ENCODE measurements at places on chromosomes 6 and 20.

DNA sequence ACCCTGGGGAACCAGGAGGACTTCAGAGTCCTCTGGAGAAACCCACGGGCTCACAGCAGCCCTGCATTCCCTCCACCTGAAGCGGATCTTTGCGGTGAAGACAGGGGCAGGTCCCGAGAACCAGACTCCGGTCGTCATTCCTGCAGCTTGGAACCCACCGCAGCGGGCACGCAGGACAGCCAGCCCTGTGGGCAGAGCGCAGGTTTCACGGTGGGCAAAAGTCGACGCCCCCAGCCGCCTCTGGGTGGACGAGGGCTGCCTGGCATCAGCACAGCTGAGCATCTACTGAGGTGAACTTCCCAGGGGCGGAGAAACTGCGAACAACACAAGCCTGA is 118.3 kb downstream of the PSMB1 start:
- DNase-seq, result no peak

- DNase-seq, result no peak
Measured at GRCh38 chr20:61727761-61728160, 337.9 kb downstream of the TAF4 start.

DNA sequence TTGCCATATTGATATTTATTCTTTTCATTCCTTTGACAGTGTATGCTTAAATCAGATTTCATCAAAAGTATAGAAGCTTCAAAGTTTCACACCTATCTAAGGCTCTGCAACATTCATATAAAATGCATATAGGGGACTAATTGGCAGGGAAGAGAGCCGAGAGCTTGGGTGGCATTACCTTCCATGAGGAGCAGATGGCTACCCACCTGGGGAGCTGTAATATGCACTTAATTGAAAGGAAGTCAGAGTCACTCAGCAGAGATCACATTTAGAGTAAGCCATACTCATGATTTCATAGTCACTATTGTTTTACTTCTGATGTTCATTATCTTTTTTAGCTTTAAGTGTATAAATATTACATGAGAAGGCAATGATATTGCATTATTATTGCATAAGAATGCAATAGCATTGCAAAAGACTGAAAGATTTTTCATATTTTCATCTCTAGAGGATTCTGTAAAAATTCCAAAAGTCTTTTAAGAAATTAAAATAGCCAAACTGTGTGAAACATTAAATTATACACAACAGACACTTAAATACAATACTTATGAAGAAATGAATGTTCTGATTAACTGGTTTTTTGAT is 1305.2 kb downstream of the EPHA7 start:
- DNase-seq, result no peak

DNA sequence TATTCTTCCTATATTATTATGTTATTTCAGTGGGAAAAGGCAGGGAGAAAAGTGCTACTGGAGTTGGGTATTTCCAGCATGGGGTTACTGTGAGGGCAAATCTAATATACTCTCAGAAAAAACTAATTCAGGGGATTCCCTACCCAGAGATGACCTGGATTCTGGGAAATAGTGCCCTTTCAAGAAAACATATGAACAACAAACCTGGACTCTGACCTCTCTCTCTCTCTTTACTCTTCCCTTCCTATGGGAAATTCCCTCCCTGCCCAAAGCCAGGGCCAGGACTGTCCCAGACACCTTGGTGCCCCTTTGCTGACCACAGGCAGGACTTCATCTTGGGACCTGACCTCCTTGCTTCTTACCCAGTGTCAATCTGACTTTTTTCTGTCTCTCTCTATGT is 1.6 kb upstream of the UBD start:
- DNase-seq, result no peak

- DNase-seq, result no peak
Measured at GRCh38 chr20:43666376-43667328, at the start of gene MYBL2. MYBL2 (plus strand) TSS chr20:43667114; CDS start chr20:43667284, 170 bp downstream.

GRCh38 chr6:168450917-168451316 is 9.9 kb downstream of the SMOC2 start:
- DNase-seq, result no peak

DNA sequence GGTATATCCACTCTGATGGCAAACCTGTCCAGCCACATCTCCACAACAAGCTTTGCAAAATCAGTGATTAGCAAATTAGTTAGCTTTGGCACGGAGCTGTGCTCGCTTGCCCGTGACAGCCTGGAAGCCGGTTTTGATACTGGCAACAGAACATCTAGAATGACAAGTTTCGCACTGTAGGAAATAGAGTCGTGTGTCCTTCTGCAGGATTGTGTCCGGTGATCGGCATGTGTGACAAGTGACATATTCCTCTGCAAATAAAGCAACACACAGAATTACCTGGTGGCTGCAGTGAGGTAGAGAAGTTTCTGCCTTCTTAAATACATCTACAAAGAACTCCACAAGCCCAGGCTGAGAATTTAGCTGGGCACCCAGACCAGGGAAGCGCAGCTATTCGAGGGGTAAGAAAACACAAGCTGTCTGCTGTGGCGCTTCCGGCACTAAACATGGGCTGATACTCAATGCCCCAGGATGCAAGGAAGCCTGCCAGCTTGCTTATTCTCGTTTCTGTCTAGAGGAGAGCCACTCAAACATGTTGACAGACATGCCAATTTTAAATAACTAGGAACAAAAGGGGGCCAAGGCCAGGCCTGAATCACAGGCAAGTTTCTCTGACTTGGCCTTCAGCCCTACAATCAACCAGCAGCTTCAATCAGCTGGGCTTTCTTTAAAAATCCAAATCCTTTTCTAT is 22.2 kb downstream of the EIF2S2 start:
- no peak for DNase-seq

- DNase-seq, result no peak
Measured at GRCh38 chr20:20731945-20732296, 19.5 kb upstream of the RALGAPA2 start.

DNA sequence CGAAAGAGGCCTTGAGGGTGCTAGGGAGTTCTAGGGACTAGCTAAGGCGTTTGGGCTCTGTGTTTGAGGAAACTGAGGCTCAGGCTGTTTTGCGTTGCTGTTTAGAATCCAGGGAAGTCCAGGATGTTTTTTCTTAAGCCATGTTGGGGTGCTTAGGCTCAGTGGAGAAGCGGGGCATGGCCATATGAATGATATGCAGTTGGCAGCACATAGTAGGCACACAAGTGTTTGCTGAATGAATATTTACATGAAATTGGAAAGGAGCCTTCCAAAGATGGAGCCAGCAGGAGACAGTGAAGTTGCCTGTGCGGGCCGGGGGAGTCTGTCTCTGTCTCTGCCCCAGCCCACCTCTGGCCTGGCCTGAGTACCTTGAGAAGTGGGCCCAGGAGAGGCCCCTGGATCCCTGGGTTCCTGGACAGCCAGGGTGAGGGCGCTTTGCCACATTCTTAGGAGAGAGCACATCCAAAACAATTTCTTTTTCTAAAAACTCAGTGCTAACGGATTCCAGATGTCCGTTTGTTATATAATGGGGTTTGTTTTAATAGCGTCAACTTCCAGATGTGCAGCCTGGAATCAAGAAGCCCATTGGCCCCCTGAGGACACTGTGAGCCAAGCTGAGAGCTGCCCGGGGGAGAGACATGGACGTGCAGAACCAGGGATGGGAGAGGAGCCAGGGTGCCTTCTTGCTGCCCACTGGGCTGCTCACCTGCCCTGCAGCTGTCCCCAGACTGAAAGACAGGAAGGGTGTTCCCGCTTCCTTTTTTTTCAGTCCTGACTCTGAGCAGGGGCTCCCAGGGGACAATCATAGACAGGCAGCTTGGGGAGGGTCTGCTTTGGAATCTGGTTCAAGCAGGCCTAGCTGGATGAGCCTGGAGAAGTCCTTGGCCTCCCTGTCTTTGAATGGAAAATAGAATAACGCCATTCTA is 20.1 kb upstream of the EMILIN3 start:
- no peak for DNase-seq

GRCh38 chr6:44115866-44116265 is 11.4 kb downstream of the MRPL14 start:
- no peak for DNase-seq

- no peak for DNase-seq
Measured at GRCh38 chr6:143003676-143004075, 57.0 kb upstream of the AIG1 start.

DNA sequence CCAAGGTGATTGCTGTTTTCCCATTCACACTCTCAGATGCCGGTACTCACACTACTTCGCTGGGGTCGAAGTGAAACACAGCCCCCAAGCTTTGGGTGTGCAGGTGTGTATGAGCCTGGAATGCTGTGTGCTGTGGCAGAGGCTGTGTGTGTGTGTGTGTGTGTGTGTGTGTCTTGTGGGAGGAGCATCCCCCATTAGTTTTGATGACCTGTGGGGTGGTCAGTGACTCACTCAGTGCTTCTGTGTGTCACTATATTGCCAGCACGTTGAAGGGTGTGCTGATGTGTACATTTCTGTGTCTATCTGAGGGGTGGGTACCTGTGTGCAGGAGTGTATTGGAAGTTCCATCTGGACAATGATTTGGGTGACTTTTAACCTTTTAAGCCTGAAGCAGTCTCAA is 5.0 kb upstream of the SLC12A5 start:
- no peak for DNase-seq

- DNase-seq, result no peak
Measured at GRCh38 chr6:90230548-90231215, 66.0 kb downstream of the BACH2 start.

DNA sequence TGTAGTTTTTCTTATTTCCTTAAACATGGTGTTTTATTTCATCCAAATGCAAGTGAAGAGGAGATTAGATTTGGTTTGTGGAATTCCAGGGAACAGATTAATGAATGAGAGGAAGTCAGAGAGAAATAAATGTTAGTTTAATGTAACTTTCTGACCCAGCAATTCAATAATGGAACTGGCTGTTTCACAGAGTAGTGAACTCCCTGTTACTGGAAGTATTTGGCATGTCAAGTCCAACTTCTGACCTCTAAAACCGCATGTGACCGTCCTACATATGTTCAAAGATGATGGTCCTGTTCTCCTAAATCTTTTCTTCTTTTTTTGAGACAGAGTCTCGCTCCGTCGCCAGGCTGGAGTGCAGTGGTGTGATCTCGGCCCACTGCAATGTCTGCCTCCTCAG is 18.7 kb downstream of the PROCR start:
- no peak for DNase-seq

DNA sequence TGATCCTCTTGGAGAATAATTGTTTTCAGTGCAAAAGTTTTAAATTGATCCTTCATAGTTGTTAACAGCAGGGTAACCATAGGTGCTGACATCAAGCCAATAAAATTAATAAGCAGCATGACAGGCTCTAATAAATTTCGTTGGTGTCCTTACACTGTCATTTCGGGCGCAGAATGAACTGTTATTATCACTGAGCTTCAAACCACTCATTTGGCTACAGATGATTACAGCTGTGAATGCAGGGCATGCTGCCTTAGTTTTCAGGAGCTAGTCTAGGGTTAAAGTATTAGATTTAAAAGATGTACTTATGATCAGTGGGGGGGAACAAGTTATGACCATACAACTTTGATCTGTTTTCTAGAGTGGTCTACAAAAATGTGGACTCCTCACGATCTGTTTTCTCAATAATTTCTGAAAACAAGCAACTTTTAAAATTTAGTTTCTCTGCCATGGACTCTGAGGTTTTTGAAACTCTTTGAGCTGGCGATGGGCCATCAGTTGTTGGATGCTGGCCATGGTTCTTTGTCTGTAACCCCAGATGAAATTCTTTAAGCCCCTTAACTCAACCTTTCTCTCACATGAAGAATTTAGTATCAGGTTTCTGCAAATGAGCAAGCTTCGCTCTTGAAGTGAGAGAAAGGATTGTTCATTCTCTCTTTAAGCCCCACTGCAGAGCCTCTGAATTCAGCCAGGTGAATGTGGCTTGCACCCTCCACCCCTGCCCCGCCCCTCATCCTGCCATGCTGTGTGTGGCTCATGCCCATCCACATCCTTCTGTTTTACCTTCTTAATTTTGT is 99.1 kb upstream of the MTHFD1L start:
- DNase-seq, result no peak

GRCh38 chr6:32410906-32411305 is 3.9 kb upstream of the BTNL2 start:
- DNase-seq, result no peak

DNA sequence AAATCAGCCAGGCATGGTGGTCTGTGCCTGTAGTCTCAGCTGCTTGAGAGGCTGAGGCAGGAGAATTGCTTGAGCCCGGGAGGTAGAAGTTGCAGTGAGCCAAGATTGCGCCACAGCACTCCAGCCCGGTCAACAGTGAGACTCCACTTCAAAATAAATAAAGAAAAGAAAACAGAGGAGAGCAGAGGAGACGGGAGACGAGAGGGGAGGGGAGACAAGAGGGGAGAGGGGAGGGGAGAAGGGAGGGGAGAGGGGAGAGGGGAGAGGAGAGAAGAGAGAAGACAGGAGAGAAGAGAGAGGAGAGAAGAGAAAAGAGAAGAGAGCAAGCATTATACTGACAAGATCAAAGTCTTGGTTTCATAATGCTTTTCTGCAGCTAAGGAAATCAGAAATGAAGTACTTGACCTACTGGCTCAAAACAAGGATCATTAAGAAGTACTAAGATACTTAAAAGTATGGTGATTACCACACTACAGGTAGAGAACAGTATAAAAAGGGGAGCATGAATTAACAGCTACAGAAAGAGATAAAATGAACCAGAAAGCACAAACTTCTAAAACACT is 30.5 kb downstream of the FAM8A1 start:
- DNase-seq, result no peak

DNA sequence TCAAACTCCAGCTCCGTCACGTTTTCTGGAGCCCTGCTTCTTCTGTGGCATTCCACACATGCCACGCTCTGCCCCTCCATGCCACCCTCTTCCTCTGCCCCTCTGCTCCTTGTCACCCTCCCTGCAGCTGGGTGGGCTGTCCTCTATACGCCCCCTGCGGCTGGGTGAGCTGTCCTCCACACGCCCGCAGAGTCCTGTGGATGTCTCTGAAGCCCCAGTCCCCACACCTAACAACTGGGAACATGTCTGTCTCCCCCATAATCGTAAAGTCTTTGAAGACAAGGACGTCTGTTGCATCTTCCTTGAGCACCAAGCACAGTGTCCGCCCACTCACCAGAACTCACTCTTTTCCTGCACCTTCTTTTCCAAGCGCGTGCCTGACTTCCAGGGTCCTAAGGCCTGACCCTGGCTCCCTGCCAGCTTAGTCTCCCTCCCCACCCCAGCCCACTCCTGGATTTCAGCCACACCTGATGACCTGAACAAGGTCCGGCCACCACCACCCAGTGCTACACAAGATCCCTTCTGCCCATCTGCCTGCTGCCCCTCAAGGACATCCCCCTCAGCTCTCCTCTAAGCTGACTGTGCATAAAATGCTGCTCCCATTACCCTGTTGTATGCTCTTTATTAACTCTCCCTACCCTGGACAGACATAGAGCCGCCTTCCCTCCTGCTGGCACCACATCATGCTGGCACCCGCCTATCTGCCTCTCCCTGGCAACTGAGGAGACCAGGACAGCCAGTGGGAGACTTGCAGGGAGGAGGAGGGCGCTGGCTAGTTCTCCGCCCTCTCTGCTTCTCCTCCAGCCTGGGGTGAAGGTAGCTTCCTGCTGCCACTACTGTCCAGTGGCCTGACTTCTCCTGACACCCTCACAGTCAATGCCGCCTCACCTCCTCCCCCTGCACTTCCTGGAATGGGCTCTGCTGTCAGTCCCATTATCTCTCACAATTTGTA is 10.7 kb upstream of the PRR18 start:
- no peak for DNase-seq

DNA sequence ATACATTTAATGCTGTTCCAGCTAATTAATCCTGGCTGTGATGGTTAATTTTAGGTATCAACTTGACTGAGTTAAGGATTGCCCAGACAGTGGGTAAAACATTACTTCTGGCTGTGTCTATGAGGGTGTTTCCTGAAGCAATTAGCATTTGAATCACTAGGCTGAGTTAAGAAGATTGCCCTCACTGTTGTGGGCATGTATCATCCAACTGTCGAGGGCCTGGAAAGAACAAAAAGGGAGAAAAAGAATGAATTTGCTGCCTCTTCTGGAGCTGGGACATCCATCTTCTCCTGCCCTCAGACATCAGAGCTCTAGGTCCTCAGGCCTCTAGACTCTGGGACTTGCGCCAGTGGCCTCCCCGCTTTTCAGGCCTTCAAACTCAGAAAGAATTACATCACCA is 34.3 kb downstream of the SDHAF4 start:
- no peak for DNase-seq
